ENCODE measurements at places on chromosomes 4 and X.

DNA sequence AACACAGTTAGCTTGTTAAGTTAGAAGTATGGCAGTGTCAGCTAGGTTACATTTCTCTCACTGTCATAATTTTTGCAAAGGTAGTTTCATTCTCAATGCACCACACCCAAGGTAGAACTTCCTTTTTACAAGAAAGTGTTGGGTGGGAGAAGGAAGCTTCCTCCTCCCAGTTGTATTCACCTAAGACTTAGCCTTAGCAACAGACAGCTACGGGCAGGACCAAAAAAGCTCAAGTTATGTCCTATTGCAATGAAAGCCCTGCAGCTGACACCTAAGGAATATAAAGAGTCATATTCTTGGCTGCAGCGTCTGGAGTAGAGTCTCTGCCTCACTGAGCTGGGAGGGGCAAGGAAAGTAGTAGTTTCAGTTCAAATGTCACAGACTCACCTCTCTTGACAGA, 25.1 kb upstream of the PRDM8 start:
- DNase-seq = peak; percentile 55

- DNase-seq = no peak
Measured at GRCh38 chr4:8245884-8246833, 23.4 kb upstream of the HTRA3 start.

- no peak for DNase-seq
Measured at GRCh38 chrX:8845060-8845459, 43.9 kb upstream of the FAM9A start.

DNA sequence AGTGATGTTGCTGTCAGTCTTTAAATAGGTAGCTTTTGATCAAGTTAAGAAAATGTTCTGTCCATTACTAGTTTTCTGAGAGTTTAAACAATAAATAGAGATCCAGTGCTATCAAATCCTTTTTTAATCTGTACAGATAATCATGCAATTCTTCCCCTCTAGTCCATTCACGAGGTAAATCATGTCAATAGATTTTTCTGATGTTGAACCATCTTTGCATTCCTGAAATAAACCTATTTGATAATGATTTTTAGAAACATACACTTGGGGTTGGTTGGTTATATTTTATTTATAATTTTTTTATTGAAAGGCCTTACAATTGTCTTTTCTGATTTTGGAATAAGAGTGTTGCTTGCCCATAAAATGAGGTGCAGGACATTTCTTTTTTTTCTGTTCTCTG, 95.0 kb downstream of the FAM53A start:
- no peak for DNase-seq

All from CD8-positive, alpha-beta T cell (primary cell).